ENCODE measurements at places on chromosomes 12 and 14.
A peak's percentile ranks its signal among the peaks of the same experiment; 100 is the strongest.

DNA sequence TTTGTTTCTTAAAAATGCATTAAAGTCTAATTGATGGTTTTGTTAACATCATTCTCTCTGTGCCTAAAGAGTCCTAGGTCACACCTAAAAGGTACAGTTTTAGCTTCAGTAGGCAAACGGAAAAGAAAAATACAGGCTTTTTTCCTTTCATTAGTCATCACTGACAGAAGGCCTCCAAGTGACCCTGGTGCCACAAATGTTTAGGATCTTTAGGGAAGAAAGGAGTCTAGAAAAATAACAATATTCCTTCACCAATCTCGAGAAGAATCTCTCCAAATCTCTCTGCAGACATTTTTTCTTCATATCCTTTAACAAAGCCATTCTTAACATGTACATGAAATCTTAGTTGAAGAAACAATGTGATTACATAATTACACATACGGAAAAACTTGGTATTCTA lies 2.0 kb downstream of the DENND5B start:
- no peak for DNase-seq

- no peak for DNase-seq
Measured at GRCh38 chr12:104526320-104526719, 69.6 kb downstream of the CHST11 start.

- DNase-seq: no peak
Measured at GRCh38 chr12:68450947-68451260, 118.7 kb upstream of the MDM1 start.

DNA sequence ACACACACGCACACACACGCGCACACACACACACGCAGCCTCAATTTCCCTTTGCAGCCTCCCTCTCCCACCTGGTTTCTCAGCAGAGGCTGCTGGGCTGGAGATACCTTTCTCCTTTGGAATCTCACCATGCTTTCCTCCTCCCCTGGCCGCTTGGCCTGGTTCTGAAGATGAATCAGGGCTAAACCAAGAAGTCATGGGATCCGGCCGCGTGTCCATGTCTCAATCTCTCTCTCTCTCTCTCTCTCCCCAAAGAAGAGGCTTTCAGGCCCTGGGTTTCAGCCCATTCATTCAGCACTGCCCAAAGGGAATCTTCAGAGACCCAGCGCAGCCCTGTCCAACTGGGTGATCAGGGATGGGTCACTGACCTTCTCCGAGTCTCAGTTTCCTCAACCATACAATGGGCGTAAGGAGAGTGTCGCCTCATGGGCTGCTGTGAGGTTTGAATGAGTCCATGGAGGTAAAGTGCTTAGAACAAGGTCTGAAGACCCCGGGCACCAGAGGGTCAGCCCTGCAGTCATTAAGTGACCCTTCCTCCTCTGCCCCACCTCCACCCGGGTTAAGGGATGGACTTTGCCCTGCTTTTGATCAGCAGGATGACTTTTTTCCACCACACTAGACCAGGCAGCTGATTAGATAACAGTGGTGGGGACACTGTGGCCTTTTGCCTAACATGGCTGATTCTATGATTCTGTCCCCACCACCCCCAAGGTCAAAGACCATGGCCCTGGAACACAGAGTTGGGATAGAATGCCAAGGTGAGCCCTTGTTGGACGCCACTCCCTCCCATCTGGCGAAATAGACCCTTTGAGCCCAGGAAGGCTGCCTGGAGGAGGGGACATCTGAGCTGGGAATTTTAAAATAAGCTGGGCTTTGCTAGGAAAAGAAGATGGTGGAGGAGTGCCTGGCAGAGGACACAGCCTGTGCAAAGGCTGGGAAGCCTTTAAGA lies 42.1 kb downstream of the SCARB1 start:
- DNase-seq: no peak

DNA sequence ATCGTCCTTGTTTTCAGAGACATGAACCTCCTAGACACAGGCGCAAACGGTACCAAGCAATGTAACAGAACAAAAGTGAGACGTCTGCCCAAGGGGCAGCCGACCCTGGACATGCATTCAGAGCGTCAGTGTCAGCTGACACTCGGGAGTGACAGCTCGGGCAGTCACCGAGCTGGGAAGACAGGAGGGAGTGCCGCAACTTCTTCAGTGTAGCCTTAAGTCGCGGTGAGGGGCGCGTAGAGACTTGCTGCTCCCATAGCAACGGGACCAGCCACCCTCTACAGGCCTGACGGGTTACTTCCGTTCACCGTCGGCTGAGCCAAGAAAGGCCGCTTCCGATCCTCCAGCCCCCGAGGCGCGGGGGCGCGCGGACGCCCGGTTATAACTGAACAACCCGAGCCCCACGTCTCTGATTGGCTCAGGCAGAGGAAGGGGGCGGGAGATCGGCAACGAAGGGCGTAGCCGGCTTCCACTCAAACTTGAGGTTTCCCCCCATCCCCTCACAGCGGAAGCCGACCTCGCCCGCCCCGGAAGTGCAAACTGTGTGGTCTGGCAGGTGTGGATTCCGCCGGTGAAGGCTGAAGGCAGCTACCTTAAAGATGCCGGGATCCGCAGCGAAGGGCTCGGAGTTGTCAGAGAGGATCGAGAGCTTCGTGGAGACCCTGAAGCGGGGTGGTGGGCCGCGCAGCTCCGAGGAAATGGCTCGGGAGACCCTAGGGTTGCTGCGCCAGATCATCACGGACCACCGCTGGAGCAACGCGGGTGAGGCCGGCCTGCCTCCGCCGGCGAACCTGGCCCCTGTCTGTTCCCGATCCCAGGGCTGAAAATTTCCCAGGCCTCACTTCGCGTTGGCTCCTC lies at the start of gene EIF2B2:
Gene EIF2B2, plus strand, starts transcription at position 530 of the 858 bp plus-strand sequence. Its CDS starts 70 bp downstream, at position 600.
- DNase-seq: peak; percentile 97

DNA sequence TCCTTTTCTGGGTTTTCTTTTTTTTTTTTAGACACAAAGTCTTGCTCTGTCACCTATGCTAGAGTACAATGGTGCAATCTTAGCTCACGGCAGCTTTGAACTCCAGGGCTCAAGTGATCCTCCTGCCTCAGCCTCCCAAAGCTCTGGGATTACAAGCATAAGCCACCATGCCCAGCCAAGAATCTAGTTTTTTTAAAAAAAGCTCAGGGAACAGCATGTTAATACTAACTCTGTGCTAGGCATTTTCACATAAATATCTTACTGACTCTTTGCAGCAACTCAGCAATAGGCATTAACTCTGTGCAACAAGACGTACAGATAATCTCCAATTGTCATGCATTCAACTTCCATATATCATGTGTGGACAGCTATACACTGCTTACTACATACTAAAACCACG lies 97.4 kb downstream of the LLPH start:
- no peak for DNase-seq

- DNase-seq: no peak
Measured at GRCh38 chr12:102483466-102483865, 3.1 kb upstream of the IGF1 start.

DNA sequence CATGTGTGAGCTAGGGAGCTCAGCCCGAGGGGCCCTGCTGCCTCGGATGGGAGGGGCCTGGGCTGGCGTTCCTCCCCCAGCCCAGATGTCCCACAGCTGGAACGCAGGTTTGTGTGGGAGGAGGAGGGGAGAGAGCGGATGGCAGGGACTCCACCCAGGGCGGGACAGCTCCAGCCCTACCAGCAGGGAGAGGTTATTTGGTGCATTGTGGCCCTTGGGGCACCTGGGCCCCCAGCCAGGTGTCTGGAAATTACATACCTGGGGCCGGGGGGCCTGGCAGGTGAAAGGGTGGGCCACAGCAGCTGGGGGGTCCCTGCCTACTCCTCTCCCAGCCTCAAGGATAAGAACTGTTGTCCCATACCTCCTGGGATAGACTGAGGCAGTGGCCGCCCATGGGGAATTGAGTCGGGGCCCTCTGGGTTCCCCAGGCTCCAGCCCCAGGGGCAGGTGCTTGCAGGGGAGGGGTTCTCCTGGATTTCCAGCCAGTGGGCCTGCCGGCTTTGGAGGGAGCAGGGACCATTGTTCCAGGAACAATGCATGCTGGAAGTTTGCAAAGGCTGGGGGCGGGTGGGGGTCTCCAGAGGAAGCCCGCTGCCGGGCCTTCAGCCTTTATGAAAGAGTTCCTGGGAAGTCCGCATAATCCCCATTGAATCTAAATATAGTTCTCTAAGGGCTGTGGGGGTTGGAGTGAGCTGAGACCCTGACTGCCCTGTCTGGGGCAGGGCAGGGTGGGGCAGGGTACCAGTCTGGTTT lies 1.2 kb downstream of the KIF26A start:
- no peak for DNase-seq

GRCh38 chr14:22397221-22397737 lies 191.7 kb downstream of the DAD1 start:
- no peak for DNase-seq

DNA sequence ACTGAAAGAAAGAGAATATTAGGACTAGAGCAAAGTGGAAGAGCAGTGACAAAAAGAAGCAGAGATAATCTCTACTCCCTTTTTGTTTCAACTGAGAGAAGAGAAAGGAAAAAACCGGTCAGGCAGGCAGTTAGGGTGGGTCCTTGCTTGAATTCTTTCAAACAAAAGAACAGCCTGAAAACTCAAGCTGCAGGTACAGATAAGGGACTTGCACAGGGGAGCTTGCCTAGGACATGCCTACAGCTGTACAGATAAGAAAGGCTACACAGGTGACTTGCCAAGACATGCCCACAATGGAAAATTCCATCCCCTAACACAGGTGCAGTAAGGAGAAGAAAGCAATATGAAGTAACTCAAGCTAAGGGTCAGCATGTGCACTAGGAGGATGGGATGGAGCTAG lies 532.2 kb upstream of the MIS18BP1 start:
- DNase-seq: no peak

DNA sequence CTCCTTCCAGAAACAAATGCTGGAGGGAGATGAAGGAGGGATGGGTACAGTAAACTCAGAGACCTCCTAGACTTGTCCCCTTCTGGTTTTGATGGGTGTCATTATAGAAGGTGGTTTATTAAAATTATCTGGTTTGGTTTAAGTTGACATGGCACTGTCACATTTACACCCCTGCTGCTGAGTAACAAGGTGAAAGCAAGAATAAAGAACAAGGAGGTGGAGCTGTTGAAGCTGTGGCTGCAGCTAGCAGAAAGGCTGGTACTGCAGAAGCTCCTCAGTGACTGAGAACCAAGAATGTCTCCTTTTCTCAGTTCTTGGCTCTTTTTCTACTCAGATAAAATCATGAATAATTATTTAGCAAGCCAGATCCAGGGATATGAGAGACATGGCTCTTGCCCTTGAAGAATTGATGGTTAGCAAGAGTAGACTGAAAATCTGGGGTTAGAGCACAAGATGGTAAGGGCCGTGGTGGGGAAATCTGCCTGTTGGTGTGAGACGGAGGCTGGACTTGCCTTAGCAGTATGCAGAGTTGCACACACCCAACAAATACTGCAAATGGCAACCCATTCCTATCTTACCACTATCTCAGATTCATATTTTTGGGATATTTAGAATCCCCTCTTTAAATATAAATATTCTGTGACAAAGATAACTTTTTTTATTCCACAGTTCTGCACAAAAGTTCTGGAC lies at the start of gene GZMH:
Gene GZMH, minus strand, starts transcription at position 31 of the 690 bp plus-strand sequence. CDS start 72 bp downstream, outside the sequence.
- DNase-seq: no peak

DNA sequence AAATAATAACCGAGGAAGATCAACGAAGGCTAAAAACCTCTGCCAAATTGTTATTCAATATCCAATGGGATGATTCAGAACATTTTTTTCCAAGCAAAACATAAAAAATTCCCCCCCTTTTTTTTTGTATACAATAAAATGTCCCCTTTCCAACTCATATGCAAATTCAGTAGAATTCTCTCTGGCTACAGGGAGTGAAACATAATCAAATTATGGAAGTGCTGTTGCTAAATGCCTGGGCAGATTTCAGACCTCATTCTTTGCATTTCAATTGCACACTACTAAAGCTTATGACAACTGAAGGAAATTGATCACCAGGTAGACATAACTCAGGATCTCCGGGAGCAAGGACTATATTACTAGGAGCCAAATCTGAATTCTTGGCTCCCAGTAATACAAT lies 51.0 kb downstream of the LMNTD1 start:
- DNase-seq: no peak

GRCh38 chr14:61577506-61577931 lies 117.8 kb upstream of the HIF1A start:
- no peak for DNase-seq

DNA sequence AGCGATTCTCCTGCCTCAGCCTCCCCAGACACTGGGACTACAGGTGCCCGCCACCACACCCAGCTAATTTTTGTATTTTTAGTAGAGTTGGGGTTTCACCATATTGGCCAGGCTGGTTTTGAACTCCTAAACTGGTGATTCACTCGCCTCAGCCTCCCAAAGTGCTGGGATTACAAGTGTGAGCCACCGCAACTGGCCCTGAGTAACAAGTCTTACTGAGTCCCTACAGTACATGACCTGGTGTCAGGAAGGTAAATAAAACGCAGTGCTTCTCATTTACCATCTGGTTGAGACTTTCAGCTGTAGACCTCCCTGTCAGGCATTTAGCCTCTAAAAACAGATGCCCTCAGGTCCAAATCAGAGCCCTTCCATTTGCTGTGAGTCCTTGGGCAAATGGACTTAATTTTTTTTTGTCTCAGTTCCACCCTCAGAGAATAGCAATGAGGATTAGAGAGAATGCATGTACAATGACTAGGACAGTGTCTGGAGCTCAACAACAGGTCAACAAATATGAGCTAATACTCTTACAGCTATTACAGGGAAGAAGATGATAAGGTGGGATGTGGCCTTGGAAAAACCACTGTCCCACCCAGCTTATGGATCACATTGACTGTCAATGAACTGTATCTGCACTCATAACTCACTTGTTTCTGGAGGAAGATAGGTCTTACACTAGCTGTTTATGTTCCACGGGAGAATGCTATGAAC lies 70.5 kb downstream of the PHLDA1 start:
- no peak for DNase-seq

All from globus pallidus (tissue), 1 donor.